ENCODE measurements at places on chromosomes 1 and 21. TPM values are rescaled to one million over a fixed set of nuclear protein-coding genes. Genes with fewer than 3 reads are reported as not detected.
A peak's percentile ranks its signal among the peaks of the same experiment; 100 is the strongest.

- no peak for DNase-seq
These were observed 162.0 kb downstream of the NTPCR start for GRCh38 chr1:233112186-233113008.

DNA sequence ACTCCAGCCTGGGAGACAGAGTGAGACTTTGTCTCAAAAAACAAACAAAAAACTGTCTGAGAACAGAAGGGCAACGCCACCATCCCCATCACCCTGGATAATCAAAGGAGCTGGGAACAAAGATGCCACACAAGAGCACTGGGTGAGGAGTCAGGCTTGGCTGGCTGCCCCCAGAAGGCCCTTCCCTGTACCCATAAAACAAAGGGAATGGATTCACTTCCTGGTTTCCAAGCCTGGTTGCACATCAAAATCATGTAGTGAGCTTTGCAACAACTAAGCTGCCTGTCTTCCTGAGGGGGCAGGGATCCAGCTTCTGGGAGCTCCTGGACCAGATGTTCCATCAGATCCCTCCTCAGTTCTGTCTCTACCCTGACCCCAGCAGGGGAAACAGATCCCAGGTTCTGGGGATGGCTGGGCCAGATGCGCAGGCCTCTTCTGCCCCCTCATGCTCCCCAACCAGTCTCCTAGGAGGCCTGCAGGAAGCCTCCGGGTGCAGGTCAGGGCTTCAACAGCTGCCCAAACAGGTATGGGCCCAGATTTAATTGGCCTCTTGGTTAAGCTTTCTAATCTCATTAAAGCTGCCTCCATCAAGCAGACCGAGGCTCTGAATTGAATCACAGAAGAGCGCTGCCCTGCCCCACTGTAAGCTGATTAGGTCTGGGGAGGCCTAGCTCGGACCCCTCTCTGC, 97.8 kb downstream of the MRPL37 start:
- no peak for DNase-seq

DNA sequence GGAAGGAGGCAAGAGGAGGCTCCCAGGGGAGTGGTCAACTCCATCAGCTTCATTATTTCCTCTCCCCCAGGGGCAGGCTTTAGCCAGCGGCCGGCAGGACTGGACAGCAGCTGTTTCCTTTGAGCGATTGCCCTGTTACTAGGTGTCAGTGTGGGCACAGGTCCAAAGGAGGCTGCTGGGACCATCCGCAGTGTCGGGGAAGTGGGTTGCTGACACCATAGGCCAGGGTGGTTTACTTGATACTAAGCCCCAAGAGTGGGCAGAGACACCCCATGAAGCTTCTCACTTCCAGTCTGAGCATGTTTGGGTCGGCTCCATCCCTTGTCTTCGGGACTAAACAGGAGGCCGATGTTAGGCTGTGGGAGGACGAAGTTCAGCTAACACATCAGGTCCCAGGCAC, 63.6 kb downstream of the KAZN start:
- no peak for DNase-seq

DNA sequence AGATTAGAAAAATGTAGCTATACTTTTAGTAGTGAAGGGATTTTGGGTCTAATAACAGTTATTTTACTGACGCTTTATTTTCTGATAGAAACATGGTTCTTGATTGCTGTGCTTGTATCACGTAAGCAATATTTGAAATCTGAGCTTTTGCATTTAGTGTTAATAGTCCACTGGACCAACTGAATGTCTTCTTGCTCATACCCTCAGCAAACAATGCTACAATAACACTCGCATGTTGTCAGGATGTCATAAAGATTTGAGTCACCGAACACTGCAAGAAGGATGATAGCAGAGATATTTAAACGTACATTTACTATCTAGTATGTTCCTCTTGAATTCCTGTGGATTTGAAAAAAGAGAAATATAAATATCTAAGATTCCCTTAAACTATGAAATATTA, 7.5 kb downstream of the DYRK1A start:
- no peak for DNase-seq

DNA sequence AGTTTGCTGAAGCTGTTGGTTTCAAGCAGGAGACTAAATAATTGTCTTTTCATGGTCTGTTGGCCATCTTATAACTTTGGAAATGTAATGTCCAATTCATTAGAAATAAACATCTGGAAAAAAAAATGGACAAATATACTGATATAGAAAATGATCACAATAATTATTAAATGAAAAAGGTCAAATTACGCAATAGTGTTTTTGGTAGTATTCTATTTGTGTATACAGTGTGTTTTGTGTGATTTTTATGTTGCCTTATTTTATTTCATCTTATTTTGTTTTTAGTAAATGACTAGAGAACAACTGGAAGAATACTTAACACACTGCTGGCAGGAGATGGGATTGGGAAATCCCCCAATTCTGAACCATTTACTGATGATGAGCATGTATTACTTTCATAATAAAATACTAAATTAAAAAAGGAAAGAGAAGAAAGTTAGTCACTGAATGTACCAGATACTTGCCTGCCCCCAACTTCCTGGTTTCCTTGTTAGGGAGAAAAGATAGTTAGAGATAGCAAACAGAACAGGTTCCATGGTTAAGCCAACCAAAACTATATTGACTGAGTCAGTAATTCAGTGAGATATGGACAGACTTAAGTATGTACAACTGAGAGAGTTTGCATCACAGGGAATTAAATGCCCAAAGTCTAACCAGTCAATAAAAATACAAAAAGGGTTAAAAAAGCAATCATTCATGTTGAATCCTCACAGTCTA, 24.0 kb upstream of the SAMD13 start:
- DNase-seq: no peak

DNA sequence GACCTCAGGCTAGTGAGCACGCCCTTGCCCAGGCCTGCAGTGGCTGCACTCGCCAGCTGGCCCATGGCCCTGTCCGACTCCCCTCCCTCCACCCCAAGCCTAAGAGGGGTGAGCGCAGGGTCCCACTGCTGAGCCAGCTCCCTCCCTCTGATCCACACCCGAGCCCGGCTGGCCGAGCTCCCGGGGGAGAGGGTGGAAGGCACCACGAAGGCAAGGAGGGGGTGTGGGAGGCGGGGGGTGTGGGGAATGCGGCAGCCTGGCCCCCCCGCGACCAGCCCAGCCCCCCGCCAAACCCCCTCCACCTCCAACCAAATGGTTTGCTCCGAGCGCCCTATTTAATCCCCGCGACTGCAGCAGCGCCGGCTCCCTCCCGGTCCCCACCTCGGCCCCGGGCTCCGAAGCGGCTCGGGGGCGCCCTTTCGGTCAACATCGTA, at the start of gene CADM3:
CADM3 (plus strand) TSS at position 362 of the 434 bp plus-strand sequence. CDS start 151 bp downstream, outside the sequence.
- DNase-seq: peak; percentile 92

DNA sequence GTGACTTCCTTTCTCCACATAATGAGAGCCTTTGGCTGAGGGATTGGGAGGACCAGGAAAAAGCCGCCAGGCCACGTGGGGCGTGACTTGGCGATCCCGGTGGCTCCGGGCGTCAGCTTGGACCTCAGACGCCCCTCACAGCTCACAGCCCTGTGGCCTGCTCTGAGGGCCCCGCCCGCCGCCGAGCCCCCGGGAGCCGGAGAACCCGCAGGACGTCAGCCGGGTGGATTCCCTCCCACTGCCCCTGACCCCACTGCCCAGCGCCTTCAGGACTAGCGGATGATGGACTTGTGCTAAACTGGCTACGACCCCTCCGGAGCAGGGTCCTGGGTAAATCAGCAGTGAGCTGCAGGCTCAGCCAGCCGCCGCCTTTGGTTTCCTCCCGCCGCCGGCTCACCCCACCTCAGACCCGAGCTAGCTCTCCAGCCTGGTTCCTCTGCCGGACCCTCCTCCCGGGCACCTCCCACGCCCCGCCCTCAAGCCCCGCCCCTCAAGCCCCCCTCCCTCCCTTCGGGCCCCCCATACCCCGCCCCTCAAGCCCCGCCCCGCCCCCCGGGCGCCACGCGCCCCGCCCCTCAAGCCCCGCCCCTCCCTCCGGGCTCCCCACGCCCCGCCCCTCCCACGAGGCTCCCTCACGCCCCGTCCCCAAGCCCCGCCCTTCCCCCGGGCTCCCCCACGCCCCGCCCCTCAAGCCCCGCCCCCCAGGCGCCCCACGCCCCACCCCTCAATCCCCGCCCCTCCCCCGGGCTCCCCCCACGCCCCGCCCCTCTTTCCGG, 10.0 kb upstream of the FAAP20 start:
- peak; percentile 86 for DNase-seq

- peak; percentile 86 for DNase-seq
These were observed at the start of gene VAMP4 for GRCh38 chr1:171741872-171742576. VAMP4 (minus strand) TSS chr1:171742065; CDS start chr1:171738414, 3,651 bp downstream.

DNA sequence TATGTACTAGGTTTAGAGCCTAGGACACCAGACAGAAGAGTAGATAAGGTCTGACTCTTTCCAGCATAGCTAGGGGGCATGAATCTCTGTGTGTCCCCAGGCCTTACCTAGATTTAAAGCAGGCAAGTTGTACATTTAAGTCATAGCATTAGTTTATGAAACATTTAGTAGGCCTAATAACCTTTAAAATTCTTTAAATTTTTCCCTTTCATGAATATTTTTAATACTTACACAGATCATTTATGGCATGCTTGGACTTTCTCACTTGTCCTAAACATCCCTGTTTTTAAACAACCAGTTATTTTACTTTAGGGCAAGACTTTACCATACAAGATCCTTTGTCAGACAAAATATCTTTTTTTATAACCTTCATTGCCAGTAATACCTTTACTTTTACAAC, 258.4 kb upstream of the ZRANB2 start:
- no peak for DNase-seq

DNA sequence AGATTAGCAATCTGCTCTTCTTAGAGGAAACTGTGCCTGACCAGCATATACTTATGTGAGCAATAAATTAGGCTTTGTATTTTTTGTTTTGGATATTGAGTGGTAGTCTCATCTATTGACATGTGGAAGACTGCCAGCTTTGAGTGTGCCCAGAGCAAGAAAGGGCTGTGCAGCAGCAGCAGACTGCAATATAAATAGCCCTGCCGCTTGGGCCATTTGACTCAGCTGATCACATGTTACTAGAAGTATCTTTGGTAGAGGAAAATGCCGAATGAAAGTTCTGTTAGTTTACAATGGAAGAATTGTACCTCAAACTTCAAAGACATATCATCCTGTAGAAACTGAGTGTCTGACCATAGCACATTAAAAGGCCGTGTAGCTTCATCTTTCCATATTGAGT, 9.1 kb upstream of the PSMB2 start:
- DNase-seq: no peak

DNA sequence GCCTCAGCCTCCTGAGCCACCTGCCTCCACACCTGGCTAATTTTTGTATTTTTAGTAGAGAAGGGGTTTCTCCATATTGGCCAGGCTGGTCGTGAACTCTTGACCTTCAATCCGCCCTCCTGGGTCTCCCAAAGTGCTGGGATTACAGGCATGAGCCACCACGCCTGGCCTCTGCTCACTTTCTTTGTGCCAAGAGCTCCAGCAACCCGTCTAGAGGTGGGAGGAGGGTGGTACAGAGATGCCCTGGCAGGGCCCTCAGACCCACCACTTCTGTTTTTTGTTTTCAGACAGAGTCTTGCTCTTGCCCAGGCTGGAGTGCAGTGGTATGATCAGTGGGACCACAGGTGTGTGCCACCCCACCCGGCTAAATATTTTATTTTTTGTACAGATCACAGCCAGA, 6.9 kb upstream of the SYNC start:
- DNase-seq: no peak

DNA sequence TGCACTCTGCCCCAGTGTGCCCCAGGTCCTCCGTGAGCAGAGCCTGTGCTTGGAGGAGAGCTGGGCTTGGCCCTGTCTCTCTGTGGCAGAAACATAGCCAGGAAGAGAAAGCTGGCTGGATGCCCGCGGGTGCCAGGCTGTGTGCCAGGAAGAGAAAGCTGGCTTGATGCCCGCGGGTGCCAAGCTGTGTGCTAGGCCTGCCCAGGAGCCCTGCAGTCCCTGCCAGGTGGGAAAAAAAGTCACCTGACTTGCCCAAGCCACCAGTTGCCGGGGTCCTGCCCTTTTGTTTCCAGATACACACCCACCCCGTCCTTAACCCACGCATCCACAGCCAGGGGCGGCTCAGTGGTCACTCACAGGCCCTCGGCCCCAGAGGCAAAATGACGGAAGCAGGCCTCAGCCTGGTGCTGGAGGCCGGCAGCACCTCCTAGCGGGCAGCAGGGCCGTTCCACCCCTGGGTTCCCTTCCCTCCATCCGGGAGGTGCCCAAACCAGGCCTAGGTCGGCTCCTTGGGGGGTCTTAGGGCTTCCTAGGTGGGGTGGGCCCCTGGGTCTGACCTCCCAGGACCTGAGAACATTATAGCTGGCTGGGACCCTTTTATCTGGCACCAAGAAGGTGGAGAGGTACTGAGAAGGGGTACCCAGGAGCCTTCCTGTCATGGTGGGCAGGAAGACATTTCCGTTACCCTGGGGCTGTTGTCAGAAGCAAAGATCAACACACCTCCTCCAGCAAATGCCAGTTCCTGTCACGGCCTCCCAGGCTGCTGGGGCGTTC, 9.1 kb downstream of the ITGB2 start:
- peak; percentile 92 for DNase-seq

- no peak for DNase-seq
These were observed 5.8 kb upstream of the MAGOH start for GRCh38 chr1:53244141-53244540.

DNA sequence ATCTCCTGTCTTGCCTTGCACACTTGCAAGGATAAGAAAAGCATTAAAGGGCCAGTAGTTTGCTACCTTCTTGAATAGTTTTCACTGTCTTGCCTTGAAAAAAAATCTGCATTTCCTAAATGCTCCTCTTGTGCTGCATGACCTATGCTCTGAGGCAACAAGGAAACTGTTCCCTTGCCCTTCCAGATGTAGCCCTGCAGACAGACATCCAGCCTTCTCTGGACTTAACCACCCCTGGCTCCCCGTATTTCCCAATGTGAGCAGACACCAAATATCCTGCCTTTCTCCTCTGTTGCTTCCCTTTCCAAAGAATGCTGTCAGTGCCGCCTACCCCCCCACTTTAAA, 177.6 kb downstream of the GABPA start:
- no peak for DNase-seq

- DNase-seq: no peak
These were observed 335.0 kb upstream of the NFIA start for GRCh38 chr1:60747353-60747752.

DNA sequence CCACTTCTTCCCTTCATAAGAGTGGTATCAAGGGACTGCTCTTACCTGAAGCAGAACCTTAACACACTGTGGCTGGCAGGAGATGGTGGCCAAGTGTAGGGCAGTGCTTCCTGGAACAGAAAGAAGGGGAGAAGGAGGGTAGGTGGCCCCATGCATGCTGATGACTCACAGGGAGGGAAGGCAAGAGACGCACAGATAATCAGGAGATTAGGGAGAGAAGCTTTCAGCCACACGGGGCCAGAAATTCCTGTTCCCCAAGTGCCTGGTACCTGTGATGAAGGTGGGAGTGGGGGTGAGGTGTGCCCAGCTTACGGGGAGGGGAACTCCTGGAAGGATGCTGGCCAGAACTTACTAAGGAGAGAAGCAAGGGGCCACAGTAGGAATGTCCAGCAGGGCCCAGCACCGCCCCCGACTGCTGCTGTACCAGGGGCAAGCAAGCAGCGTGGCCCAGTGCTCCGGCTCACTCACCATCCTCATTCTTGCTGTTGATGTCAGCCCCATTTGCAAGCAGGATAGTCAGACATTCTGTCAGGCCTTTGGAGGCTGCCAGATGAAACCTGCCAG, 7.7 kb downstream of the ANKRD35 start:
- DNase-seq: no peak

Gene ADGRB2
- total RNA-seq: 34.0 TPM

Gene GPR89B
- 21.1 TPM for total RNA-seq

Gene RAB7B
- total RNA-seq: 0.54 TPM

Gene SLC2A5
- 1.2 TPM for total RNA-seq

Gene GBP1
- 0.82 TPM for total RNA-seq

Gene PRR9
- total RNA-seq: not detected

Gene B3GALT2
- total RNA-seq: 52.2 TPM

Data from cerebellum (tissue), 4 donors.